ENCODE measurements at places on chromosomes 5 and 9. TPM values are rescaled to one million over a fixed set of nuclear protein-coding genes. Genes with fewer than 3 reads are reported as not detected.

Gene MLLT3
- 17.7 TPM for polyA plus RNA-seq

Gene LCN12
- not detected for polyA plus RNA-seq

Gene ALDH1A1
- polyA plus RNA-seq: not detected

Gene OR2K2
- not detected for polyA plus RNA-seq

Gene PCDHGA9
- polyA plus RNA-seq: 0.08 TPM

Gene C1QTNF3
- polyA plus RNA-seq: 0.14 TPM

Gene TERT
- polyA plus RNA-seq: 5.6 TPM

Gene GPR151
- polyA plus RNA-seq: not detected

Gene ELOVL7
- 1.1 TPM for polyA plus RNA-seq

Gene GAPT
- not detected for polyA plus RNA-seq

Gene ADRA1B
- not detected for polyA plus RNA-seq

GRCh38 chr9:112020680-112021596, 124.3 kb downstream of the UGCG start:
- H3K36me3 ChIP-seq: no peaks in the 10 kb centered on the region
- H3K4me3 ChIP-seq: peak overlapping the region; percentile 10
- peaks cover 33% of the 10 kb centered on the region for H3K4me1 ChIP-seq

GRCh38 chr9:130956636-130957450, 17.8 kb upstream of the FIBCD1 start:
- H3K27me3 ChIP-seq: no peaks in the 10 kb centered on the region
- no peak for DNase-seq
- no peaks in the 10 kb centered on the region for H3K36me3 ChIP-seq
- no peak overlapping the region for H3K27ac ChIP-seq
- H3K4me1 ChIP-seq: no peaks in the 10 kb centered on the region
- no peak overlapping the region for H3K4me3 ChIP-seq

- H3K4me1 ChIP-seq: no peaks in the 10 kb centered on the region
- no peaks in the 10 kb centered on the region for H3K36me3 ChIP-seq
- no peak overlapping the region for H3K27ac ChIP-seq
- no peak overlapping the region for H3K4me3 ChIP-seq
Observed at GRCh38 chr9:99736291-99736690, 85.4 kb upstream of the NR4A3 start.

DNA sequence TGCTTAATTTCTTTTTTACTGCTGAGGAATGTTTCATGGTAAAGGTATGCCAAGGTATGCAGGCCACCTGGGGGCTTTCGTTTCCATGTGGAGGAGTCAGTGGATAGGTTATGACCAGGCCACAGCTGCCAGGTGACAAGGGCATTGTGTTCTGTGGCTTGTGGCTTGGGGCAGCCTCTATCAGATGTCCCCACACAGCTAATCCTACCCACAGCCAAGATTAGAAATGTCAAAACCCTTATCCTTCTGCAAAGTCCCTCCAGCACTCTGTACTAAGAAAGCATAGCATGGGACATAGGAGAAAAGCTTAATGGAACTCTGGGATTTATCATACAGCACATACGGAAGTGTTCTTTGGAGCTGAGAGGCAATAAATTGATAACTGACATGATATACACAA, 171.2 kb upstream of the S1PR3 start:
- no peaks in the 10 kb centered on the region for H3K36me3 ChIP-seq
- no peaks in the 10 kb centered on the region for H3K4me1 ChIP-seq
- DNase-seq: no peak

GRCh38 chr5:176653401-176654385, 6.4 kb downstream of the TSPAN17 start:
- DNase-seq: peak; percentile 12
- H3K4me3 ChIP-seq: no peak overlapping the region
- peaks cover 30% of the 10 kb centered on the region for H3K4me1 ChIP-seq
- no peak overlapping the region for H3K27ac ChIP-seq
- H3K27me3 ChIP-seq: no peaks in the 10 kb centered on the region

- H3K27me3 ChIP-seq: no peaks in the 10 kb centered on the region
- H3K4me3 ChIP-seq: peak overlapping the region; percentile 88
- peak overlapping the region; percentile 99 for H3K27ac ChIP-seq
- peaks cover 14% of the 10 kb centered on the region for H3K4me1 ChIP-seq
- DNase-seq: peak; percentile 35
- peaks cover 8% of the 10 kb centered on the region for H3K36me3 ChIP-seq
Observed at GRCh38 chr9:128124873-128125579, 2.5 kb downstream of the PTGES2 start.

DNA sequence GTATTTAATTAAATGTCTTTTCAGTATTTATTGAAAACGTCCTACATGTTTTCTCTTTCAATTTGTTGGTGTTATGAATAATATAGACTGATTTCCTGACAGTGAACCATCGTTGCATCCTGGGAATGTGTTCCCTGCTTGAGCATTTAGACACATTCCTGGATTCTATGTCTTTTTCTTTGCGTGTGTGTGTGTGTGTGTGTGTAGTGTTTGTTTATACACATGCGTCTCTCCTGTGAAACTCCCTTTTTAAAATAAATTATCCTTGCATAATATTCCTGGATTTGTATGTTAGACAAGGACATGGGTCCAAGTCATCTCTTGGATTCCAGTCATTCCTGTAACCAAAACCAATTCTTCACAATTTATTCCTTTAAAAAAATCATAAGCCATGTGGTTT, 153.4 kb downstream of the HSPA4 start:
- H3K27me3 ChIP-seq: no peaks in the 10 kb centered on the region
- H3K36me3 ChIP-seq: no peaks in the 10 kb centered on the region
- H3K4me1 ChIP-seq: no peaks in the 10 kb centered on the region

DNA sequence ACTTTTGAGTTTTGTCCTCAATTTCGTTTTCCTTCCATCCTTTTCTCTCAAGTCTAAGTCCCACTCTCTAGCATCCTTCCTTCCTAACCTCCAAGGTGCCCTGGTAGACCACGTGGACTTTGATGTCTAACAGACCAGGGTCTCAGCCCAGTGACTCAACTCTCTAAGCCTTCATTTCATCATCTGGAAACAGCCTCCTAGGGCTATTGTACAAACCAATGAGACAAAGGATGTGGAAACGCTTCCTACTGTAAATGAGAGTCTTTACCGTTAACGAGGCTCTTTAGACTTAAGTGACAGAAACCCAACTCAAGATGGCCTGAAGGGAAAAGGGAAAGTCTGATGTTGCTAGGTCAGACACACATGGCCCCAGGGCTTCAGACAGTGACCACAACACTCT, 49.2 kb upstream of the CPLX2 start:
- no peak for DNase-seq
- no peaks in the 10 kb centered on the region for H3K27me3 ChIP-seq
- no peak overlapping the region for H3K27ac ChIP-seq
- H3K4me1 ChIP-seq: peaks cover 8% of the 10 kb centered on the region
- H3K4me3 ChIP-seq: no peak overlapping the region
- no peaks in the 10 kb centered on the region for H3K36me3 ChIP-seq

- no peaks in the 10 kb centered on the region for H3K36me3 ChIP-seq
- H3K27ac ChIP-seq: no peak overlapping the region
- DNase-seq: no peak
- no peak overlapping the region for H3K4me3 ChIP-seq
- no peaks in the 10 kb centered on the region for H3K4me1 ChIP-seq
Observed at GRCh38 chr9:5908918-5909317, 18.2 kb downstream of the MLANA start.

GRCh38 chr5:7638456-7638855, 212.5 kb downstream of the CFAP90 start:
- H3K4me3 ChIP-seq: no peak overlapping the region
- no peaks in the 10 kb centered on the region for H3K27me3 ChIP-seq
- DNase-seq: no peak
- no peaks in the 10 kb centered on the region for H3K36me3 ChIP-seq
- H3K27ac ChIP-seq: no peak overlapping the region

DNA sequence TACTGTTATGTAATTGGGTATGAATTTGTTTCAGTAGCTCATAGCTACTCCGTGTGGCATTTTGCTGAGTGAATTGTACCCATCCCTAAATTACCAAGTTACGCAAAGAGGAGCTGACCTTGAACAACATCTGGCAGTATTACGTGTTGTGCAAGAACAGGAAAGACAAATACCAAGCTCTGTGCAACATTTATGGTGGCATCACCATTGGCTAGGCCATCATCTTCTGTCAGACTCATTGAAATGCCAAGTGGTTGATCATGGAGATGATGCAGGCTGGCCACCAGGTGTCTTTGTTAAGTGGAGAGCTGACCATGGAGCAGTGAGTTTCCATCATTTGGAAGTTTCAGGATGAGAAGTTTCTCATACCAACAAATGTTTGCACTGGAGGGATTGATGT, 15.0 kb downstream of the ZSWIM6 start:
- no peak overlapping the region for H3K4me3 ChIP-seq
- H3K27me3 ChIP-seq: no peaks in the 10 kb centered on the region
- H3K27ac ChIP-seq: no peak overlapping the region
- DNase-seq: no peak
- no peaks in the 10 kb centered on the region for H3K36me3 ChIP-seq
- H3K4me1 ChIP-seq: no peaks in the 10 kb centered on the region

DNA sequence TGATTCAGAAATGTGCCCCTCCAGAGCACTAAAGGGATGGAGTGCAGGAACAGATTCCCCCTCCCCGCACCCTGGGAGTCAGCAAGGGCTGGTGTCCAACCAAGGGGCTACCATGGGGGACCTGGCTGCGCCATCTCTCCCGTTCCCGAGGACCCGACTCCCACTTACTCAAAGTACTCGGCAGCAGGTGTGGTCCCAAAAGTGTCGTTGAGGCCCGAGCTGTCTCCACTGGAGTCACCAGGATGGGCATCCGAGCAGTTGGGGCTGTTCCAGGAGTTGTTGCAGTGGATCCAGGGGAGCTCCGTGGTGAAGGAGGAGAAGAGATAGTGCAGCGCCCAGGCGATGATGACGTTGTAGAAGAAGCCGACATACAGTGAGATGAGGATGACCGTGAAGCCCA, 12.9 kb downstream of the SLC6A3 start:
- H3K27ac ChIP-seq: no peak overlapping the region
- no peaks in the 10 kb centered on the region for H3K4me1 ChIP-seq
- H3K27me3 ChIP-seq: no peaks in the 10 kb centered on the region
- DNase-seq: no peak
- no peaks in the 10 kb centered on the region for H3K36me3 ChIP-seq

GRCh38 chr5:160545832-160546231, 124.2 kb downstream of the PTTG1 start:
- H3K27me3 ChIP-seq: no peaks in the 10 kb centered on the region
- H3K4me1 ChIP-seq: no peaks in the 10 kb centered on the region
- DNase-seq: no peak
- H3K4me3 ChIP-seq: no peak overlapping the region
- no peaks in the 10 kb centered on the region for H3K36me3 ChIP-seq
- no peak overlapping the region for H3K27ac ChIP-seq

DNA sequence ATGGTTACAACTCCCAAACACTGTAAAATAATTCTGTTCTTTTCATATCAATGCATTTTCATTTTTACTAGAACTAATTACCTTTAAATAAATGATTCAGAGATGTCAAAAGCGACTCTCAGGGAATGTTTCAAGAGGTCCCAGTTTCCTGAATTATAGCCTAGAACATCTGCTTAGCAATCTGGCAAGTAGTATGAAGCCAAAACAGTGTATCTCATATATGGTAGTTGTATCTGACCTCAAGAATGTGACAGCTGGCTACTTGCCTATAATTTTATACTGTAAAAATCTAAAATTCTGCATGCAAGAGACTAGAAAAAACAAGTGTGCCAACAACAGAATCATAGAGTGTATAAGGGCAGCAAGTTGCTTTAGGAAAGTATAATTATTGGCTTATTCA, 187.7 kb upstream of the POU5F2 start:
- no peak for DNase-seq
- H3K27me3 ChIP-seq: no peaks in the 10 kb centered on the region

- no peaks in the 10 kb centered on the region for H3K27me3 ChIP-seq
- H3K4me3 ChIP-seq: no peak overlapping the region
- no peak overlapping the region for H3K27ac ChIP-seq
- peaks cover 14% of the 10 kb centered on the region for H3K36me3 ChIP-seq
- no peaks in the 10 kb centered on the region for H3K4me1 ChIP-seq
Observed at GRCh38 chr9:371349-371748, 156.7 kb downstream of the DOCK8 start.

- H3K4me3 ChIP-seq: no peak overlapping the region
- H3K27me3 ChIP-seq: no peaks in the 10 kb centered on the region
- no peaks in the 10 kb centered on the region for H3K4me1 ChIP-seq
Observed at GRCh38 chr9:25648116-25648515, 30.1 kb downstream of the TUSC1 start.

DNA sequence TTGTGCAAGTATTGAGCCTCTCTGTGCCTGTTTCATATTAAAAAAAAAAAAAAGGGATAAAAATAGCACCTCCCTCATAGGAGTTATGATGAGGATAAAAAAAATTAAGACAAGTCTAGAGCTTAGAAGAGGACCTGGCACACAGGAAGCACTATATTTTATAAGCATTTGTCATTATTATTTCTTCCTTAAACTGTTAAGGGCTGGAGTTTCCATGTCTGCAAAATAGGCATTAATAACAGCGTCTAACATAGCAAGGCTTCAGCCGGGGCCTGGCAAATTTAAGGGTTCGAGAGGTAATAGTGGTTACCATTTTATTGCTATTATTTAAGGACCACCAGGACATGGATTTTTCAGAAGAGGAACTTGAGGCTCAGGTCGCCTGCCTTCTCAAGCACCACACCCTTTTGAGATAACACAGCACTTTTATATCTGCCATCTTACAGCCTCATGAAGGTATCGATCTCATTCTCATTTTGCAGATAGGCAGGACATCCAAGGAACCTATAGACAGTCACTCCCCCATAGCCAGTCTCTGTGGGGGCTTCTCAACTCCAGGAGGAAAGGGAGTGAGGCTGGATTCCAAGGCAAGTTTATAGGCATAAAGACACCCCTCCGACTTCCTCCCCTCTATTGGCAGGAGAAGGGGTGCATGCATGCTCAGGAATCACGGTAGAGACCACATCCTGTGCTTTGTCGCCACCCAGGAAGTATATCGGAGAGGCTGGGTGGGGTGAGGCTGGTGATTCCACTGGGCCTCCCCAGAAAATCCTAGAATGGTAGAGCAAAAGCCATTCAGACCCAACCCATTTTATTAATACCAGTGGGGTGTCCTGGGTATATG, 2.4 kb downstream of the ANXA6 start:
- peak; percentile 35 for DNase-seq
- peak overlapping the region; percentile 89 for H3K27ac ChIP-seq
- H3K4me3 ChIP-seq: peak overlapping the region; percentile 97
- H3K36me3 ChIP-seq: 0 out of 2 replicates have a peak, but pooled peaks cover 3% of the 10 kb centered on the region
- no peaks in the 10 kb centered on the region for H3K27me3 ChIP-seq

- DNase-seq: peak; percentile 71
- H3K4me3 ChIP-seq: peak overlapping the region; percentile 61
- peak overlapping the region; percentile 96 for H3K27ac ChIP-seq
- H3K4me1 ChIP-seq: peaks cover 78% of the 10 kb centered on the region
Observed at GRCh38 chr5:172178991-172179989, 8.7 kb downstream of the STK10 start.

- peak overlapping the region; percentile 91 for H3K4me3 ChIP-seq
- peaks cover 4% of the 10 kb centered on the region for H3K36me3 ChIP-seq
- no peaks in the 10 kb centered on the region for H3K27me3 ChIP-seq
- peak overlapping the region; percentile 81 for H3K27ac ChIP-seq
- no peak for DNase-seq
Observed at GRCh38 chr5:134525683-134526482, 413 bp downstream of the JADE2 start.

GRCh38 chr5:172640822-172641358, at the start of gene NEURL1B:
Gene NEURL1B, plus strand, starts transcription at chr5:172641263. Its CDS starts 144 bp downstream, at chr5:172641407.
- peak within 1 kb of the TSS; percentile 53 for H3K4me3 ChIP-seq
- peaks cover 21% of the 10 kb centered on the region for H3K27me3 ChIP-seq
- H3K36me3 ChIP-seq: no peaks in the 10 kb centered on the region
- no peaks in the 10 kb centered on the region for H3K4me1 ChIP-seq

All from GM12878 (cell line).